Smooth muscle cell of the brain vasculature (primary cell): ENCODE measurements at places on chromosomes 16 and 17.

DNA sequence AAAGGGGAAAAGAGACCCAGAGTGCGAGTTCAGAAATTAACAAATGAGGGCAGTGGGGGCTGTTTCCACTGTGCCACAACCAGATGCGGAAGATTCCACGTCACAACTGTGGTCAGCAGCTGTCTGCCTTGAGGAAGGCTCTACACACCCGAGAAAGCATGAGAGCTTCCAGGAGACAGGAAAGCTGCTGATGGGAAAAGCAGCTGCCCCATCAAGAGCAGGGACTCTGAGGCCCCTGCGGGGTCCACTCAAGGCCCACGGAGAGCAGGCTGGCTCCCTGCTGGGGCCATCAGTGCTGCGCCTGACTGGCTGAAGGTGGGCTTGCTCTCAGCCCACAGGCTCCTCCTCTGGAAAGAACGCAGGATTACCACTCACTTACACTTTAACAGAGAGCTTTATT, 14.8 kb upstream of the TRAP1 start:
- no peak for DNase-seq

DNA sequence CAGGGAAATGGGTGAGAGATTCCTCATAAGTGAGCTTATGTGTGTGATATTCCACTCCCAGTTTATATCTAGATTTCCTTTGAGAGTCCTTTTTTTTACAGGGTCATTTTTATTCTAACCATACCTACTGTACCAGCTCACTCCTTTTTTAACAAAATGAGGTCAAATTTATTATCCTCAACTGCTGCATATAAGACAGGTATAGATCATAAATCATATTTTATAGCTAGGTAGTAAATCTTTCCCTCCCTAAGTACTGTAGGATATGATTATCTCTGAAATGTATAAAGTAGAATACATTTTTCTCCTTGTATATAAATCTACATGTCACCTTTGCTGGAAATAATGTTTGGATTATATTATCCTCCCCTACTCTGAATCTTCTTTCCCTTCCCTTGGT, 31.5 kb downstream of the AP2B1 start:
- DNase-seq: no peak

- no peak for DNase-seq
Observed at GRCh38 chr17:76176701-76177574, 35.9 kb upstream of the FOXJ1 start.

DNA sequence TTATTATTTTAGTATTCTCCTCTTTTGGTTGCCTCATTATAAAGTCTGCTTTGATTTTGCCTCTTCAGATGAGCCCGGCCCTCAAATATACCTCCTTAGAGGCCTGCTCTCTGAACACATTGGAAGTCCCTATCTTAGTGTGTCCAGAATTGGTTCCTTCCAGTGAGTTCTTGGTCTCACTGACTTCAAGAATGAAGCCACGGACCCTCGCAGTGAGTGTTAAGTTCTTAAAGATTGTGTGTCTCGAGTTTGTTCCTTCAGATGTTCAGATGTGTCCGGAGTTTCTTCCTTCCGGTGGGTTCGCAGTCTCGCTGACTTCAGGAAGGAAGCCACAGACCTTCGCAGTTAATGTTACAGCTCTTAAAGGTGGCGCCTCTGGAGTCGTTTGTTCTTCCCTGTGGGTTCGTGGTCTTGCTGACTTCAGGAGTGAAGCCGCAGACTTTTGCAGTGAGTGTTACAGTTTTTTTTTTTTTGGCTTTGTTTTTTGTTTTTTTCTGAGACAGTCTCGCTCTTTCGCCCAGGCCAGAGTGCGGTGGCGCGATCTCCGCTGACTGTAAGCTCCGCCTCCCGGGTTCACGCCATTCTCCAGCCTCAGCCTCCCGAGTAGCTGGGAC, 45.8 kb upstream of the NOS2 start:
- DNase-seq: no peak

GRCh38 chr16:86988920-86989696, 328.1 kb downstream of the C16orf95 start:
- no peak for DNase-seq

DNA sequence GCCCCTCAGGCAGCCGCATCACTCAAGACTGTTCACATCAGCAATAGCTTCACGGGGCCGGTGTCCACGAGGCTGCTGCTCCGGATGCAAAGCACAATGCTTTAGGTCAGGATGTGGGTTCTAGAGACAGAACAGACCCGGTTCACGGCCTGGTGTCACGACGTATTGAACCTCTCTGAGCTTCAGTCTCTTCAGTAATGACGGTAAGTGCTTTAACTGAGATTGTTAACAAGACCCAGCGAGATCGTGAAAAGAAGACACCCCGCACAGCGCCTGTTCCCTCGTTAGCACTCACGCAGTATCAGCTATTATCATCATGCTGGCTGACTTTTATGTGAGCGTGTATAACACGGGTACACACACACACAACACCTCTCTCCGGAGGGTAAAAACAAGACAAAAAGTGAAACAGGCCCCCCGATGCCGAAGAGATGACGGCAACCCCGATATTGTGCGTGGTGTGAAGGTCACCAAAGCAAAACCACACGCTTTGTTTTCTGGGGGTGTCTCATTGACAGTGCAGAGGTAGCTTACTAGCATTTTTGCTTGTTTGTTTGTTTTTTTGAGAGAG, 21.4 kb upstream of the ABR start:
- DNase-seq: no peak

DNA sequence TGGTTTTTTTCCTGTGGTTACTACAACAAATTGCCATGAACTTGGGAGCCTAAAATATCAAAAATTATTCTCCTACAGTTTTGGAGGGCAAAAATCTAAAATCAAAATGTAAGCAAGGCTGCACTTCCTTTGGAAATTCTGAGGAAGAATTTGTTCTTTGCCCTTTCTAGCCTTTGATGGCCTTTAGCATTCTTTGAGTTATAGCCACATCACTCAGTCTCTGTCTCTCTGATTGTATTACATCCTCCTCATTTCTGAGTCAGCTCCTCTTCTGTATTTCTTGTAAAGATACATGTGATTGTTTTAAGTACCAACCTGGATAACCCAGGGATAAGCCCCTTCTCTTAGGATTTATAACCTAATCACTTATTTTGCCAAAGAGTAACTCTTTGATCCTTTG, 282.0 kb downstream of the BCAS3 start:
- DNase-seq: no peak

DNA sequence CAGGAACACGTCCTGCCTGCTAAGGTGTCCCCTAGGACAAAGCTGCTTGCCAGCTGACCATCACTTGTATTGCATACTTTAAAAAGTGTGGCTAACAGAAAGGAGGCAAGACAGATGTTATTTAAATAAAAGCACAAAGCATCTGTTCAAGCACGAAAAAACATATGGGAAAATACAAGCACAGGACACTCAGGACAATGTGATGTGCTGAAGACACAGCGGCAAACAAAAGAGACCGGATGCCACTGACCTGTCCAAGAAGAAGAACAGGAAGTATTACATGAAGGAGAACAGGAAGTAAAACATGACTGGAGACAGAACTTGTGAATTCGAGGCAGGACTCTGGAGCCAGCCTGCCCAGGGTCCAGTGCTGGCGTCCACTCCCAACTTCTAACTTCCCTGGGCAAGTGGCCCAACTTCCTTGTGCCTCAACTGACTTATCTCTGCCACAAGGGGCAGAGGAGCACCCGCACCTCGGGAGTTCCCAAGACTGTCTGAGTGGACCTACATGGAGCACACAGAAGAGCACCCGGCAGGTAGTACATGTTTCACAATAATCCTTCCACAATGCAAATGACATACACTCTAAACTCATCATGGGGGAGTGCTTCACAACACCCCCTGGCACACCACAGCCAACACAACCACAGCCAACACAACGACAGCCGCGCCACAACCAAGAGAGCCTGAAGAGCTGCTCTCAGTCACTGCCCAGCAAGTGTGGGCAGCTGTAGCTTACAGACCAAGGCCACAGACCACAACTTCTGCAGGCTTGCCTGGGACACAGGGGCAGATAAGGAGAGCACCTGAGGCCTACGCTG, 36.6 kb downstream of the ANKRD11 start:
- no peak for DNase-seq

DNA sequence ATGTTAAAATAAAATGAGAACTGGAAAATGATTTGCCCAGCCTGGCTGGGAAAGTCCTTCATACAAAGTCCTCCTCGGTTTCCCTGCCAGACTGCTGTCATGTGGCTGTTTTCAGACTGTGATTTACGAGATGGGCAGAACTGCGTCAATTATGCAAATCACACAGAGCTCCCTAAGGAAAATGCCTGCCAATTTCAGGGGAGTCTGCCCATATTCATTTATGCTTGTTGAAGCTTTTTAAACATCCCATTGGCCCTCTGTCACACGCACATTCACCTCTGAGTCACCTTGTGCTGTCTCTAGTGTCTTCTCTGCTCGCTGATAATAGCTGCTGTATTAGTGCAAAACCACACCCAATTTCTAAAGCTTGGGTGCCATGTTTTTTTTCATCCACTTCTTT, 81.7 kb upstream of the FAM20A start:
- DNase-seq: no peak

- DNase-seq: no peak
Observed at GRCh38 chr16:23469814-23470213, 16.8 kb upstream of the COG7 start.

GRCh38 chr17:35708951-35709350, 22.5 kb upstream of the RASL10B start:
- DNase-seq: no peak

DNA sequence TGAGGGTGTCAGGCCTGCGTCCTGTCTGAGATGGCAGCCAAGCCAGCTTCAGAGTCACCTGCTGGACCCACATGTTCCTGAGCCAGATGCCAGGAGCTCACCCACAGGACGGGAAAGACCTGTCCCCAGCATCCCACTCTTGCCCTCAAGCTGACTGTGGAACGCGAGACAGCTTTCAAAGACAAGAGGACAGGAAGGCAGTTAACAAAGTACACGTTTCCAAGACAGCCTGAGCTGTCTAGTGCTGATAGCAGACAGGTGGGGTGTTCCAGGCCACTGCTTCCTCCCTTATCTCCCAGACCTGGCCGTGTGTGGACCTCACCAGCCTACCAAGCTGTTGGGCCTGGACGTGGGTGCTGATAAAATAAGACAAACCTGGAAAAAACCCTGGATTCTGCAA, 13.2 kb downstream of the CMTM3 start:
- DNase-seq: no peak

DNA sequence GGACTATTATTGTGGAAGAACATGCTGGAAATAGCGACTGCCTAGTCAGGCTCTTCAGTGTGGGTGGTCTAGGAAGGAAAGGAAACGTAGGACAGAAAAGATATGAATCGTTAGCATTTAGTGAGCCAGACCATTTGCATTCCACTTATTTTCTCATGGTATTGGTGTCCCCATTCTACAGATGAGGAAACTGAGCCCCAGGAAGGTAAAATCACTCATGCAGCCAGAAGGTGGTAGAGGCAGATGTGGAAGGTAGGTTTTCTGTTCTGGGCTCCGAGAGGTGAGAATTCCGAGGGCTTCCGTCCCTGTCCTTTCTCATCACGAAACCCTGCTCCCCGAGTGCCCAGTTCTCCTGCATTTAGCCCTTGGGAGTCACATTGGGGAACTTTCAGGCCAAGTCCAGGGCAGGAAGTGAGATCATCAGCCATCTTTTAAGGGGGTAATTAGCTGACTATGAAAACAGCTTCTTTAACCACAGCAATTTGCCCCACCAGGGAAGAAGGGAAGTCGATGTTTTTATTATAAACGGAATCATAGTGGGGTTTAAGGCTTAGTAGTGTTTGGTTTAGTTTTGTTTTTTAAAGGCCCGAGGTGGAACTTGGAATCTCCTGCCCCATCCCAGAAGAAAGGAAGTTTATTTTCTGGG, 110.7 kb upstream of the IRX3 start:
- peak; percentile 18 for DNase-seq

GRCh38 chr16:566475-567372, at the start of gene NHLRC4:
Gene NHLRC4, plus strand, starts transcription at chr16:567005. Its CDS starts 1,043 bp downstream, at chr16:568048.
- DNase-seq: no peak

GRCh38 chr17:66399441-66399840, 97.0 kb downstream of the PRKCA start:
- DNase-seq: no peak
